ENCODE measurements at places on chromosomes 4 and X. TPM values are rescaled to one million over a fixed set of nuclear protein-coding genes. Genes with fewer than 3 reads are reported as not detected.

The NUP62CL gene
- 0.78 TPM for total RNA-seq

The CAPN6 gene
- total RNA-seq: 0.43 TPM

The STK32B gene
- total RNA-seq: 2.8 TPM

The AMMECR1 gene
- 6.1 TPM for total RNA-seq

The MAGEC2 gene
- not detected for total RNA-seq

The CXorf66 gene
- not detected for total RNA-seq

The ATP1B4 gene
- not detected for total RNA-seq

The FRG2 gene
- not detected for total RNA-seq

The LARP1B gene
- 16.8 TPM for total RNA-seq

The NUDT11 gene
- total RNA-seq: 0.64 TPM

The ADH1B gene
- total RNA-seq: 744 TPM

DNA sequence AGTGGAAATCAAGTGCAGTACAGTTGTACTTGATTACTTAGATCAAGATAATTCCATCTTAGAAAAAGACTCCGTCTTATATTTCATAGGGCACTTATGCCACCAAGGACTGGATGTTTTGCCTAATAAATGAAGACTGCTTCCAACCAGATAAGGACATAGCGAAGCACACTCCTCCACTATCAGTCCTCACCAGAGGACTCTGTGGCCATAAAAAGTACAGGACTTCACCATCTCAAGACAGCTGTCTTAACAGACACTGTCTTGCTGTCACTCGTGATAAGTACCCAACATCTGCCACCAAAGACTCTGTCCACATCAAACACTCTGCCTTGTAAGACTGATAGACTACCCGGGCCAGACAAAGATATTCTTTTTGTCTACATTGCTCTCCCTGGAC, 352.0 kb downstream of the TRAM1L1 start:
- no peak for DNase-seq

DNA sequence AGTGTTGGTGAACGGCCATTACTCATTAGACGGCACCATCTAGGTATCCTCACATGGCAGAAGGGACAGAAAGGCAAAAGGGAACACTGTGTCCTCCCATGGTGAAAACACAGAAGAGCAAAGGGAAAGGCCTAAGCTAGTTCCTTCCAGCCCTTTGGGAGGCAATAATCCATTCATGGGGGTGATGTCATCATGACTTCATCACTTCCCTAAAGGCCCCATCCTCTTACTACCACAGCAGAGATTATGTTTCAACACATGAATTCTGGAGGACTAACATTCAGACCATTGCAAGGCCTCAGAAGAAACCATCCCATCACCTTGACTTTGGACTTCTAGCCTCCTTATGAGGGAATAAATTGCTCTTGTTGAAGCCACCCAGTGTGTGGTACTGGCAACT, 238.2 kb downstream of the MGST2 start:
- no peak for DNase-seq

DNA sequence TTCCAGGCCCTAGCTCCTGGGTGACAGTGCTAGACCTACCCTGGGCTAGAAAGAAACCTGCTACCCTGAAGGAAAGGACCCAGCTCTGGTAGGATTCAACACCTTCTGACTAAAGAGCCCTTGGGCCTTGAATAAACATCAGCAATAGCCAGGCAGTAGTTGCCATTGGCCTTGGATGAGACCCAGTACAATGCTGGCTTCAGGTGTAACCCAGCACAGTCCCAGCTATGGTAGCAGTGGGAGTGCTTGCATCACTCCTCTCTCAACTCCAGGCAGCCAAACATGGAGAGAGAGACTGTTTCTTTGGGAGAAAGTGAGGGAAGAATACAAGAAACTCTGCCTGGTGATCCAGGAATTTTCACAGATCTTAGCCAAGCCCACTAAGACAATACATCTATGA, 73.5 kb upstream of the CXorf66 start:
- no peak for DNase-seq

DNA sequence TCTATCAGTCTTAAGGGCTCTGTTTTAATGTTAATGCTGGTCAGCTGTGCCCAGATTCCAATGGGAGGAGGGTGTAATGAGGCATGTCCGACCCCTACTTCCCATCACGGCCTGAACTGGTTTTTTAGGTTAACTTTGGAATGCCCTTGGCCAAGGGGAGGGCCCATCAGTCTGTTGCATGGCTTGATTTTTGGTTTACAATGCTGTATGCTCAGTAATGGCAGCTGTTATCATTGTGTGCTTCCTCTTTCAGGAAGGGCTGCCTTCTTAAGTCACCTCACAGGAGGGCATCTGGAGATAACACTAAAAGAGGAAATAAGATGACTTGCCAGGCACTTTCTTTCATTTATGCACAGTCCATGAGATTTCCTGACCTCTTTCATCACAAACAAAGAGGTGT, 36.3 kb downstream of the ATXN3L start:
- no peak for DNase-seq

- DNase-seq: no peak
Measured at GRCh38 chr4:186676531-186677161, 47.0 kb downstream of the FAT1 start.

DNA sequence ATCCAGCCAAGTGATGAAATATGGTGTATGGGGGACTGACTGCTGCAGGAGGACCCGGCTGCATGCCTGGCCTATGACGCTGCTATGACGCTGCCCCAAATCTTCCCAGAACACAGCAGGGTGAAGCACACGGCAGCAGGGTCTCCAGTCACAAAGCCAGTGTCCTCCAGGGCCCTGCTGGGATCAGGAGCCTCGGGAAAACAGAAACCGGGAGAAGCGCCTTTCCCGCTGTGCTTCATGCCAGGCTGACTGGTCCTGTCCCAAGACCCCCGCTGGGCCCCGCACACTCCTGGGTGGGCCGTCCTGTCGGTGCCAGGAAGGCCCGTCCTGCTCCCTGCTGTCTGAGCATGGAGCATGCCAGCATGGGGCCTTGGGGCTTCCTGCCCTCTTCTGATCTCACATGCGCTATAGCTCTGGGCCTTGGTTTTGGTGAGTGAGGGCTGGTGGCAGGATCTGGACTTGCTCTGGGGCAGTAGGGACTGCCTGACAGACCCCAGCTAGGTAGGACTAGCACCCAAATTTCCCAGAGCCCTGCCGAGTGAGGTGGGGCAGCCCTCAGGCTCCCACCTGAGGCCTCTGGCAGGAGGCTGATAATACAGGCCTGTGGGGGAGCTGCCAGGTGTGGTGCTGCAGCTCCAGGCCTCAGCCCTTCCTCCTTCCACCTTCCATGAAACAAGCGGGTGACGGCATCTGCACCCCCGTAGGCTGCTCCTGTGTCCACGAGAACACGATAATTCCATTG, 64.0 kb downstream of the ACOX3 start:
- DNase-seq: peak; percentile 45

GRCh38 chr4:76179398-76180318, 31.5 kb upstream of the NUP54 start:
- DNase-seq: peak; percentile 89

DNA sequence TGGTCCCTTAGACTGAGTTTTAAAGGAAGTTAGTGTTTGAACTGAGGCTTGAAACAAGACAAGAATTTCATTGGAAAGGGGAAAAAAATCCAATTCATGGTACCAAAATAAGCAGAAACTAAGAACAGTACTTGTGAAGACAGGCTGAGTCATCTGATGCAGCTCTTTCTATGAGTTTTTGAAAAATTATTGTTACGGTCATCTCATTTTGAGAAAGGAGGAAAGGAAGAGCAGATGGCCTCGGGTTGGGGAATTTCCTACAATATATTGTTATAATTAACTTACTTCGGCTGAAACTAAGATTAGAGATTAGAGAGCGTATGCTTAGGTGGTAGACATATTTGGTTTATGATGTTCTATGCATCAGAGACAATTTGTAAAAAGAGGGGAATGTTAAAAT, 2164.8 kb upstream of the AGA start:
- DNase-seq: no peak

- no peak for DNase-seq
Measured at GRCh38 chr4:44668526-44668925, 9.7 kb upstream of the GUF1 start.

DNA sequence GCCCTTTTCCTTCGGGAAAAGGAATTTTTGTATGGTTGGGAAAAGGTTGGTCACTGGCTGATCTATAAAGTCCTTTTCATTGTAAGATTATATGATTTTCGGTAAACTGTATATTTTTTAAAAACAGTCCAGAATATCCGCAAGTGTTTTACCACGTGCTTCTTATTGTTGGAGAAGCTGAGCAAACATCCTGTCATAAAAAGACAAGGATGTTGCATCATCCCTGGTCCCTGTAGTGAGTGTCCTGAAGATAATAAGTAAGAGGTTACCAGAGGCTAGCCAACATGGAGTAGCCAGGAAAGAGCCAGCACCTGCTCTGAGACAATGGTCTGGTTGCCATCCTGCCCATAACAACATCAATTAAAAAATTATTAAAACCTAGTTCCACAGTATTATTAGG, 5.1 kb downstream of the CXCL9 start:
- no peak for DNase-seq

GRCh38 chr4:184573701-184574100, 75.5 kb downstream of the CASP3 start:
- DNase-seq: no peak

GRCh38 chr4:16056681-16057385, 27.0 kb downstream of the PROM1 start:
- DNase-seq: no peak

- DNase-seq: no peak
Measured at GRCh38 chr4:63036159-63036866, 1372.9 kb downstream of the TECRL start.

DNA sequence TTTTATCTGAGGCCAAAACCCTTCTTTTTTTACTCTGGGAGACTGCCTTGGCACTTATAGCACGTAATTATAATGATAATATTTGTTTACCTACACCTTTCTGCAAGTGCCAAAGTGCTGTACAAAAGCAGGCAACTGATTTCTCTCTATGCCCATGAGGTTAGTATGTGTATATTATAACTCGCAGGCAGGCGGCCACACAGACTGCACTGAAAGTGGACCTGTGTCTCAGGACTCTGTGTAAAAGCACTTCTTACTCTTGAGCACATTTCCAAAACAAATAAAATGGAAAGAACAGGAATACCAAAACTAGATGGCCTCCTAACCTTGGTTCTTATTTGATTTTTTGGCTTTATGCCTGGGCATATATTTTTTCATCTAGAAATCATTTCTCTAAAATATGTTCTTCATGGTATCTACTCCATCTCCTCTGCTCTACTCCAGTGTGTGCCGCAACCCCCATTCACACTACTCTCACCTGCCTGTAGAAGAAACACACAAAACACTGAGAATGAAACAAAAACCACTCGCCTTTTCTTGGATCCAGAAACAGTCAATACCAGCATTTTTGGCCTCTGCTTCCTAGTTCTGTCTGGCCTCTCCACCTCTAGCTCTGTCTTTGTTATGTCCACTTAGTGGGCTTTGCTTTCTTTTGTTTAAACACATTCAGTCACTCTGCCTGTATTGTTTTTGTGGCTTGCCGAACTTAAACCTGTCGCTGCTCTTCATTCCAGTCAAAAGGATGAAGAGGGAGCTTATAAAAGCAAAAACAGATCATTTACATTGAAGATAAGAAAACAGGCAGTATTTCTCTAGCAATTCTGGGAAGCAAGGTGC, 934.5 kb upstream of the TENM3 start:
- no peak for DNase-seq

DNA sequence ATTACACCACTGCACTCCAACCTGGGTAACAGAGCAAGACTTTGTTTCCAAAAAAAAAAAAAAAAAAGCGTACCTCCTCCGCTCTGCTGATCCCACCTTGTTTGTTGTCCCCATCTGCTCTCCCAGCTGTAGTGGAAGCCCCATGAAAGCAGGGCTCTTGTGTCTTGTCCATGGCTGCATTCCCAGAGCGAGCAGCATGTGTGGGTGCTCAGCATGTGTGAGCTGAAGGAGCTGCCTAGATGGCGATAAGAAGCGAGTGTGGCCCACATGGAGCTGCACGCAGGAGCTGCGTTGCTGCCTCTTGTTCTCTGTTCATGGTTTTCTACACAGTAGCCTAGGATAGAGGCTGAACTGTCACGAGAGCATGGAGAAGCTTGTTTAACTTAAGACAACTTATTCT, 12.4 kb downstream of the NSD2 start:
- DNase-seq: no peak

- DNase-seq: no peak
Measured at GRCh38 chrX:54076903-54077302, 32.6 kb upstream of the PHF8 start.

- no peak for DNase-seq
Measured at GRCh38 chr4:41525129-41525528, 12.8 kb upstream of the LIMCH1 start.

DNA sequence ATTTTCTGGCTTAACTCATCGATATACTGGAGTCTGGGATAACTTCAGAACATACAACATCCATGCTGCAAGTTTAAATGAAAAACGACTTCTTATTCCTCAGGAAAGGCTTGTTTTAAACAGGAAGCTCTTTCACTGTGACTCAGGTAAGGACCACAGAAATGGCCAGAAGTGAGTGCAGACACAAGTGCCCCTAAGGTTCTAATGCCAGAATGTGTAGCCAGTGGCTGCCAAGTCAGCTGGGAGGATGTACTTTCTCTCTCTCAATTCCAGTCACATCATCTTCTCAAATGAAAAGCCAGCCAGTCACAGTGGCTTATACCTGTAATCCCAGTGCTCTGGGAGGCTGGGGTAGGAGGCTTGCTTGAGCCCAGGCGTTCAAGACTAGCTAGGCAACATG, 144.6 kb downstream of the SH3KBP1 start:
- DNase-seq: no peak

DNA sequence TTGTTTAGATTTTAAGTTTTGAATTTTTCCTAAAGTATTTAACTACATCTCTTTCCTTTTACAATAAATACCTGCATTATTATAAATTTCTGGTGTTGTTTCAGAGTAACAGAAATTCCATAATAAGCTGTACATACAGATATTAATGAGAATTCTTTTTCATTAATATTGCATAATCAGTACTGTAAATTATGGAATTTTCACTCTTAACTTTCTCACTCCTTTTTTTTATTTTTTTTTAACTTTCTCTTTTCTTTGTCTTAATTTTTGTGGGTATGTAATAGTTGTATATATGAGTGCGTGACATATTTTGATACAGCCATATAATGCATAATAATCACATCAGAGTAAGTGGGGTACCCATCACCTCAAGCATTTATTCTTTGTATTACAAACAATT, 110.5 kb downstream of the KLHL8 start:
- no peak for DNase-seq

DNA sequence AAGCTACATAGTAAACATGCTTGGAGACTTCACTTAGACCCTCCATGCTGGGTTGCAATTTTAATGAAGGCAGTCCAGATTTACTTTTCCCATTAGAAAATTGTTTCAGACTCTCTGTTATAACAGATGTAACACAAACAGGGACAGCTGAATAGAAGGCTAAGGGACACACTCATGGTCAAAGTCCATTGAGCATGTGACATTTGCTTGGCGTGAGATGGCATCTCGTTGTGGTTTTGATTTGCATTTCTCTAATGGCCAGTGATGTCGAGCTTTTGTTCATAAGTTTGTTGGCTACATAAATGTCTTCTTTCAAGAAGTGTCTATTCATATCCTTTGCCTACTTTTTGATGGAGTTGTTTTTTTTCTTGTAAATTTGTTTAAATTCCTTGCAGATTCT, 358.2 kb upstream of the CLNK start:
- no peak for DNase-seq

GRCh38 chr4:96936886-96937285, 1097.0 kb downstream of the PDHA2 start:
- DNase-seq: no peak

Data from upper lobe of right lung (tissue), 1 donor.